Stimulated activated CD4-positive, alpha-beta T cell treated with anti-CD3 and anti-CD28 coated beads, TNF-alpha, amount 100 ng/mL, for 24 hours (primary cell): ENCODE measurements at places on chromosomes 2 and 18.
A peak's percentile ranks its signal among the peaks of the same experiment; 100 is the strongest.

GRCh38 chr2:96494188-96494587 is 11.0 kb downstream of the NEURL3 start:
- DNase-seq: no peak

GRCh38 chr2:69580486-69580885 is 63.1 kb downstream of the AAK1 start:
- no peak for DNase-seq

- DNase-seq: no peak
Measured at GRCh38 chr2:165897726-165898125, 55.9 kb downstream of the TTC21B start.

DNA sequence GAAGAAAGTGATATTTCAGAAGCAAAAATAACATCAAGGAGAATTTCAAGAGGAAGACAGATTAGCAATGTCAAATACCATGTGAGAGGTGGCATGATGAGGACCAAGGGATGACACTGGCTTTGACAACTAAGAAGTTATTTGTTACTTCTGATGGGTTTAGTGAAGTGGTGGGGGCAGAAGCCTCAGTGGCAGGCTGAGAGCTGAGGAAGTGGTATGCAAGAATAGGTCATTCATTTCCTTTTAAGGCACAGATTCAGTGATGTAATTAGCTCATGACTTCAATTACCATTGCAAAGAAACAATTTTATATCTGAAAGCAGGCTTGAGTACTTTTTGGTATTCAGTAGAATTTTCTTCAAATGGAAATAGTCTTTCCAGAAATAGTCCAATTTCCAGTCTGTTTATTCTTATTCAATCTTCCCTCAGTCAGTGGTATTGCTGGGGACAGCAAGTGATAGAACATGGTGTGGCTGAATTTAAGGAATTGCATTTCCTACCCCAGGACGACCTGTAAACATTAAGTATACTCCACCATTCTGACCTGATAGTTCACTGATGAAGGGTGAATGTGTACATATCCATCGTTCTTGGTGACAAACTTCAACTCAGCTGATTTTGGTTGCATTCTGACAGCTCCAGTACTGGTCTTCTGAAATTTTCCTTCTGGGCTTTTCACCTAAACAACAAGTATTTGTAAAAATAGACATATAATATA is 28.2 kb downstream of the GEMIN6 start:
- no peak for DNase-seq

GRCh38 chr2:23397478-23397877 is 12.5 kb downstream of the KLHL29 start:
- no peak for DNase-seq

- DNase-seq: no peak
Measured at GRCh38 chr2:229445501-229446211, 174.6 kb upstream of the PID1 start.

GRCh38 chr2:59684116-59684770 is 869.2 kb downstream of the BCL11A start:
- DNase-seq: no peak

DNA sequence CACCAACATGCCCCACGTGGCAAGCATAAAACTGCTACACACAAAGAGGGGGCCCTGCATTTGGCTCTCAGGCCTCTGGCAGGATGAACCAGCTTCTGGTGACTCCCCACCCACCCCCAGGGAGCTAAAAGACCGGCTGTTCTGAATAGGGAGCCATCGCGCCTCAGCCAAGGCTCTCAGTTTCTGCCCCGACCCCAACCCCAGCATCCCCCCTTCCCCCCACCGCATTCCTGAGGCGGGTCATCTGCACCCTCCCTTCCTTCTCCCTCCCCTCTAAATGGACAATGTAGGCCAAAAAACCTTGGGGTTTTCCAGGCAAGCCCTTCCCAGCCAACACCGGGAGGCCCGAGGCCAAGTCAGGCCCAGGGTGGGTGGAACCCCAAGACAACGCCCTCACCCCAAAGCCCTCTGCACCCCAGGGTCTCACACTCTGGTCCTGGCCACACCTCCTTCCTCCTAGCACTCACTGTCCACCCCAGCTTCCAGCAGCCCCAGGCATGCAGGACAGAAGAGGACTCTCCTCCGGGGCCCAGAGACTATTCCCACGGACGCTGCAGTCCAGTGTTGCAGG is 5.7 kb downstream of the CYP26B1 start:
- no peak for DNase-seq

- no peak for DNase-seq
Measured at GRCh38 chr2:27792759-27793158, 21.2 kb downstream of the MRPL33 start.

- no peak for DNase-seq
Measured at GRCh38 chr2:48162742-48163141, 256.4 kb upstream of the FBXO11 start.

- DNase-seq: no peak
Measured at GRCh38 chr2:84876369-84876768, 4.5 kb downstream of the TRABD2A start.

- no peak for DNase-seq
Measured at GRCh38 chr18:22412176-22412911, 5.4 kb downstream of the CTAGE1 start.

GRCh38 chr18:51128533-51128932 is 68.9 kb downstream of the MEX3C start:
- DNase-seq: no peak

DNA sequence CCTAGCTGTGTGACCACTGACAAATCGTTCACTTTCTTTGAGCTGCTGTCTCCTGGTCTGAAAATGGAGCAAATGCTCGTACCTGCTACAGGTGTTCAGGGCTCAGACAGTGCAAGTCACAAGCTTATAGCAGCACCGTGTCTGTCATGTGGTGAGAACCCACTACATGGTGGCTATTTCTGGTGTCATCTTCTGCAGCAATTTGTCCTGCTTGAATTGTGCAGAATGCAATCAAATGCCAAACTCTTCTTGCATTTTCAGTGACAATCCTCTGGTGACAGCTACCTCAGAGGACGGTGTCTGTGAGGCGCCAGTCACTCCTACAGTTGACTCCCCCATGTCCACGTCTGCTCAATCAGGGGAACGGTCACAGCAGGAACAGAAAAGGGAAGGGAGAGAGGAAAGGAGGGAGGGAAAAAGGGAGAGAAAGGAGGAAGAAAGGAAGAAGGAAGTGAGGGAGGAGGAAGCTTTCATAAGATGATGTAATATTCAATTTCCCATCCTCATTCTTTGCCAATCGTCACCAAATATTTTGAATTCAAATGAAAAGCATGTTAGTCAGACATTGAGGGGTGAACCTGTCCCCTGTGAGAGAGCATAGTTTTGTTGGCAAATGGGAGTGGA is 122.2 kb downstream of the BCL2 start:
- DNase-seq: no peak

DNA sequence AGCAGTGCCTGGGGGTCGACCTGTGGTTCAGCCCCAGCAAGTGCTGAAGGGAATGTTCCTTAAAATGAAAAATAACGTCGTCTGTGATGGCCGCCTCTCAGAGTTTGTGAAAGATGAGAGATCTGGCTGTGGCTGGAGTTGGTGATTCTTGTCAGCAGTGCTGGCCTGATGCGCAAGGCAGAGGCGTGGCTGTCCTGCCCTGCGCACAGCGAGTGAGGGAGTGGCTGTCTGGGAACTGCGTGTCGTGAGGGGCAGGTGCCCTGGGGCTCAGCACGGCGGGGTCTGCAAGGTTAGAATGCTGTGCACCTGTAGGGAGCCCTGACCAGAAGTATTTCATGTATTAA is 8.8 kb downstream of the NFATC1 start:
- DNase-seq: no peak

DNA sequence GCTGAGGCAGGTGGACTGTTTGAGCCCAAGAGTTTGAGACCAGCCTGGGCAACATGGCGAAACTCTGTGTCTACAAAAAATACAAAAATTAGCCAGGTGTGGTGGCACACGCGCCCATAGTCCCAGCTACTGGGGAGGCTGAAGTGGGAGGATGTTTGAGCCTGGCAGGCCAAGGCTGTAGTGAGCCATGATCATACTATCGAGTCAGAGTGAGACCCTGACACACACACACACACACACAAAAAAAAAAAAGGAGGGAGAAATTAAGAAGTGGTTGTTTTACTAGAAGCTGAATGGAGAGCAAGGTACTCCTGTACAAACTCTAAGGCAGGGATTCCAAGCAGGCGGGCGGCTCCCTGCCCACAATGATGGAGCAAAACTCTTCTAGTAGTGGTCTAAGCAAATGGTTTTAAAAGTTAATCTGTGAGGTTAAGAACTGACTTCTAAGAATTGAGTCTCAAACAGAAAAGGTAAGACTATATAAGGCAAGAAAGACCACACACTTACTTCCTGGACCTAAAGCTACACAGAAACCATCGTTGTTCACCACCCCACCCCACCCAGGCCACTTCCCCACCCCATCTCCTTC is 2.6 kb downstream of the ANKRD44 start:
- no peak for DNase-seq

- peak; percentile 0 for DNase-seq
Measured at GRCh38 chr18:23069481-23069880, 65.8 kb upstream of the CABLES1 start.

DNA sequence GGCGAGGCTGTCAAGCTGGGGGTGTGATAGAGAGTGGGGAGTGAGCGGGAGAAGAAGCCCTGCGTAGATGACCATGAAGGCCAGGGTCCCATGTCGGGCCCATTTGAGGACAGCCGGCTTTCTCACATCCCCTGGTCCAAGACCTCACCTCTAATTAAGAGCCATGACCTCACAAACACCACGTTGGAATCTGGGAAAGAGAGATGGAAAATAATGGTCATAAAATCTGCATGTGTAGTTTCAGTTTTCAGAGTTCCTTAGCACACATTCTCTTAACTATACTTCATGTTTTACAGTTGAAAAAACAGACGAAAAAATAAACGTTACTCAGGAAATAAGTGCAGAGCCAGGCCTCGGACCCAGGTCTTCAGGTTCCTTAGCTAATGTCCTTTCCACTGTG is 244.8 kb upstream of the SIX2 start:
- no peak for DNase-seq

GRCh38 chr2:6679471-6679870 is 186.2 kb downstream of the CMPK2 start:
- DNase-seq: no peak

- DNase-seq: peak; percentile 54
Measured at GRCh38 chr18:23515911-23516546, 12.7 kb downstream of the RMC1 start.

- DNase-seq: no peak
Measured at GRCh38 chr18:63306249-63306648, 13.3 kb downstream of the BCL2 start.

GRCh38 chr2:168480825-168481585 is 24.9 kb downstream of the CERS6 start:
- no peak for DNase-seq

GRCh38 chr2:237835372-237835771 is 24.1 kb upstream of the RAMP1 start:
- DNase-seq: no peak

DNA sequence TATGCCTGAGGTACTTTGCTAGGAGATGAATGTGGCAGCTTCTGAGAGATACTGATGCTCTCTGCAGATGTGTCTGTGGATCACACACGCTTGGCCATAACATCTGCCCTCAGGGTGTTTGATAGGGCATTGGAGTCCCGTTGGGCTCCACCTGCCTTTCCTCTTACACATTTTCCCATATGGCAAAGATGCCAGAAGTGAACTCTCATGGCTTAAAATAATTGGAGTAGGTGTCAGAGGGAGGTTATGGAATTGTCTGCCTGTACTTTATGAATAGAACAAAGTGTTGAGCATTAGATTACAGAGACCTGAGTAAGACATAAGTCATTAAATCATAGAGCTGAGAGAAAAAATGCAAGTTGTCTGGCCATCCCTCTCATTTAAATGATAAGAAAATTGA is 75.3 kb upstream of the PNPT1 start:
- DNase-seq: no peak

- DNase-seq: no peak
Measured at GRCh38 chr2:62344472-62344871, 148.6 kb downstream of the B3GNT2 start.

- no peak for DNase-seq
Measured at GRCh38 chr2:214946949-214947348, 137.5 kb upstream of the BARD1 start.

- no peak for DNase-seq
Measured at GRCh38 chr2:48901416-48901815, 145.9 kb upstream of the LHCGR start.

DNA sequence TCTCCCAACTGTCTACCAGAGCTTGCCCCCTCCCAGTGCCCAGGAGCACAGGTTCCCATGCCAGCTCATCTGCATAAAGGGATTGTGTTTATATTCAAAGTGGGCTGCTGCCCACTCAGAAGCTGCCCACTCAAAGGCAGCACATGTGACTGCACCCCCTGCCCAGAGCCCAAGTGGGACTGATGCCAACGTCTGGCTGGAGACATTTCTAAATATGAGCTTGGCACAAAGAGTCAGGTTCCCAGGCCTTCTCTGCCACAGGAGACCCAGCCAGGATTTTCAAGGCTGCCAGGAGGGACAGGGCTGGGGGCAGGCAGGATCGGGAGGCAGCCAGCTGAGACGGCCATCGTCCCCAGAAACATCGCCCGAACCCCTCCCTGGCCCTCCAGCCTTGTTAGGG is 67.1 kb downstream of the ZBTB7C start:
- no peak for DNase-seq

GRCh38 chr2:75406131-75406581 is 154.6 kb downstream of the EVA1A start:
- DNase-seq: no peak

GRCh38 chr2:120466704-120467054 is 120.7 kb downstream of the INHBB start:
- DNase-seq: no peak

DNA sequence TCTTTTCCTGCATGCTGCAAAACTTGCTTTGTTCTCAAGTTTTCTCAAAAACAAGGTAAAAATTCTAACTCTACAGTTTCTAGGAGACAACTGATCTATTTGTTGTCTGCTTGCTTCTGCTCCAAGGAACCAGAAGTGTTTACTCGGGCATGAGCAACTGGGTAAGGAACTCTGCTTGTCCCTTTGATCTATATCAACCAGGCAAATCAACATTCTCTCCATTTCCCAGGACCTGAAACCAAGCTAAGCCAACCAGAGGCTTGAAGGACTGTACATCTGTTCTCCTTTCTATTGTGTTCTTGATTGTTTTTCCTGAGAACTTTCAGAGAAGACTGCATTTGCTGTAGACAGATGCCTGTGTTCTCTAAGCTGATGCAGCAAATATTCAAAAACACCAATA is 335.0 kb upstream of the KCNH7 start:
- no peak for DNase-seq

GRCh38 chr2:212088353-212088752 is 450.2 kb downstream of the ERBB4 start:
- DNase-seq: no peak

DNA sequence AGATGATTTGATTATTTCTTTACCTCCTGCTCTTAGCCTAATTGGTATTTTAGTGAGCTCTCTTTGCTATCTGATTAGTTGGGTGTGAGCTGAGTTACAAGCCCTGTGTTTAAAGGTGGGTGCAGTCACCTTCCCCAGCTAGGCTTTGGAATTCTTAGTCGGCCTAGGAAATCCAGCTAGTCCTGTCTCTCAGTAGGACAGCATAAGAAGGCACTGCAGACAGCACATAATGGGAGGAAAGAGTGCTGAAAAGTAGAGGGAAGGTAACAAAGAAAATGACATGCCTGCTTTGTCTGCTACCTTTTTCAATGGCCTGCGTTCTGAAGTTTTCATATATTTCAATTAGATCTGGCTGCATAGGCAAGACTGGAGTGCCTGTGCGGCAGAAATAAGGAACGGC is 1794.0 kb upstream of the CELF4 start:
- DNase-seq: no peak
